Cortex of kidney (tissue), 1 donor: ENCODE measurements at places on chromosomes 6 and 20.
A peak's percentile ranks its signal among the peaks of the same experiment; 100 is the strongest.

DNA sequence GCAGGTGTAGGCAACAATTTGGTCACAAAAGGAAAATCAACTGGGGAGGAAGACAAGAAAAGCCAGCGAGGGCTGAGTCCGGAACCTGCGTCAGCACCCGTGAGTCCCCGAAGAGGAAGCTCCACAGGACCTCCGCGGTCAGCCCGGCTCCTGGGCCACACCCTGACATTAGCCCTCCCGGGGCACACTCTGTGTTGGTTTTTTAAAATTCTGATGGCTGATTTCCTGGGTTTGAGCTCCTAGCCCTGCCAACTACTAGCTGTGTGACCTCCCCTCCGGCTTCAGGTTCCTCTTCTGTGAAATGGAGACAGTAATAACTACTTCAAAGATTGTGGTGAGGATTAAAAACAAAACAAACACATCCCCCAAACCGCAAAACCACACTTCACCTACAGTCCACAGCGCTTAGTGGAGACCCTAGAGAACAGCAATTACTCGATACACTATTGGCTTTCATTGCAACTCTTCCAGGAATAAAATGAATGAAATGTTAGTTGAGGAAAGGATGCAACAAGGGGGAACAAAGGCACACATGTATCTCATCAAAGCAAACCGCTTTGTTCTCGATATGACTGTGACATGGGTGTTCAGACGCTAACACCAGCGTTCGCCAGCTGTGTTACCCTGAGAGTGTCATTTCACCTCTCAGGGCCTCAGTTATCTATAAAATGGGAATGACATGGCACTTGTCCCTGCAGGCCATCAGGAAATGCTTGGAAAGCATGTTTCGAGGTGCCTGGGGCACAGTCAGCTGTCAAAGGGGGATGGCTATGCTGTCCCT is 985 bp downstream of the ZBP1 start:
- no peak for DNase-seq

DNA sequence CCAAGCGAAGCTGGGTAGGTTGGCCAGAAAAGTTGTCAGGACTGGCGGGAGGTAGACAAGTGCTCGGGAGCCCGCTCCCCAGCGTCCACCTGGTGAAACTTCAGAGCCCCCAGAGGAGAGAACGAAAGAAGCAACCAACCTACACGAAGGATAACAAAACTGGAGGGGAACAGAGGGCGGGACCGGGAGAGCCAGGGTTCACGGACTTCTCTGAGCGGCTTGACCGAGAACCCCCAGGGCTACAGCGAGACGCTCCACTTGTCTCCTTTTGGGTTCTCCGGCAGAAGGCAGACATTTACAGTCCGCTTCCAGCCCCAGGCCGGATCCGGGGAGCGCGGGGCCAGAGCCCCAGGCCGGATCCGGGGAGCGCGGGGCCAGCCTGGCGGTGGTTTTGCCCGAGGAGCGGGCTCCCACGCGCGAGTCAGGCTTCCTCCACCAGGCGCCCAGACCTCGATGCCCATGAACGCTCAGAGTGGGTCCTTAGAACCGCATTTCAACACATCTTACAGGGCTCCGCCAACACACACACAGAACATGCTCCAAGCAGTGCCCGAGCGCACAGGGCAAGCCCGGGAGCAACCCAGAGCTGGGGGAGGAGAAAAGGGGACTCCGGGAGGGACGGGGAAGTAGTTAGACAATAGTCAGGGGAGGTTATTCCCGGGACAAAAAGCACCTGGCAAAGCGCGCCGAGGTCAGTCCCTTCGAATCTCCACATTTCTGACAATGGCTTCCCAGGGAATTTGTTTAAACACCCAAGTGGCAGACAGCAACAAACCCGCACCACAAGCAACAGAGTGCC is 1.1 kb downstream of the PTPRK start:
- DNase-seq = peak; percentile 18

DNA sequence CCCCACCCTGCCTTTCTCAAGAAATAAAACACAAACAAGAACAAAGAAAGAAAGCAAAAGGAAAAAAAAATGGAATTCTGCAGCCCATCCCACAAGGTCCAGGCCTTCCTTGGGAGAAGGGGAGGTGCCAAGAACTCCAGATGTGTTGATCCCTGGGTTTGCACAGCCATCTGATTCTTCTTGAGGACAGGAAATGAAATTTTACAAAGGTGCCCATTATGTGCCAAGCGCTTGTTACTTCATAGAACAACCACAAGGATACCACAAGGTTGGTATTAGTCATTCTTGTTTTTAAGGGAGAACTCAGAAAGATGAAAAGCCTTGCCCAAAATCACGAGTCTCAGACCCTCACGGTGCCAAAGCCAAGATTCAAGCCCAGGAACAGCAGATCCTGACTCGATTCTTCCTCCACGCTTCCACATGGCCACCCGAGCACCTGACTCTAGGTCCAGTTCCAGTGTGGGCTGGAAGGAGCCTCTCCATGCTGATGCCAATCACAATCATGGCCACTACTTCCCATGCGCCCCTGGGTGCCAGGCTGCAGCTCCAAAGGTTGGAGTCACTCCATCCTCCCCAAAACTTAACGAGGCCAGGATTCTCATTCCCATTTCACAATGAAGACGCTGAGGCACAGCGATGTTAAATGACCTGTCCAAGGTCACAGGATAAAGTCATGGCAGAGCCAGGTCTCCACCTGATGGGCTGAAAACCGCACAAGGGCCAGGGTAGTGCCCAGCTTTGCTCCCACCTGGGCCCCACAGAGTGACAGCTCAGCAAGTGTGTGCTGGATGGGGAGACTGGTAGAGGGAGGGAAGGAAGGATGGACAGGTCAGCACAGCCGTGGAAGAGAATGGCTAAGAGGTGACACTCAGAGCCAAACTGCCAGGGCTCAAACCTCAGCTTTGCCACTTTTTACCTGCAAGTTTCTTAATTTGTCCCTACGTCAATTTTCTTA is 66.7 kb upstream of the TOP1 start:
- DNase-seq = no peak

DNA sequence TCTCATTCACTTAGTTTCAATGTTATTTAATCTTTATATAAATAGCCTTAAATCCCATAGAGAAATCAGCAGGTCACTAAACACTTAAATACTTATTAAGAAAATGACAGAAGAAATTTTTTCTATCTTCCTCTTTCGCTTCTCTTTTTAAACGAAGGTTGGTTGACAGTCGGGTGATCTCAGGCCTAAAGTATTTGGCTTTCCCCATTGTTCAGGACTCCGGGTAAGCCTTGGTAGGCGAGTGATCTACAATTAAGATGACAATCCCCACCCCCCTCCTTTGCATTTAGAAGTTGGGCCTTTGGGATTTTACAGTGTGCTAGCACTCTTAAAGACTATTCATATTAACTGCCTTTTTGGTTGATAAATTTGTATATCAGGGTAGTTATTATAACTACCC is 19.7 kb upstream of the UTRN start:
- DNase-seq = no peak

DNA sequence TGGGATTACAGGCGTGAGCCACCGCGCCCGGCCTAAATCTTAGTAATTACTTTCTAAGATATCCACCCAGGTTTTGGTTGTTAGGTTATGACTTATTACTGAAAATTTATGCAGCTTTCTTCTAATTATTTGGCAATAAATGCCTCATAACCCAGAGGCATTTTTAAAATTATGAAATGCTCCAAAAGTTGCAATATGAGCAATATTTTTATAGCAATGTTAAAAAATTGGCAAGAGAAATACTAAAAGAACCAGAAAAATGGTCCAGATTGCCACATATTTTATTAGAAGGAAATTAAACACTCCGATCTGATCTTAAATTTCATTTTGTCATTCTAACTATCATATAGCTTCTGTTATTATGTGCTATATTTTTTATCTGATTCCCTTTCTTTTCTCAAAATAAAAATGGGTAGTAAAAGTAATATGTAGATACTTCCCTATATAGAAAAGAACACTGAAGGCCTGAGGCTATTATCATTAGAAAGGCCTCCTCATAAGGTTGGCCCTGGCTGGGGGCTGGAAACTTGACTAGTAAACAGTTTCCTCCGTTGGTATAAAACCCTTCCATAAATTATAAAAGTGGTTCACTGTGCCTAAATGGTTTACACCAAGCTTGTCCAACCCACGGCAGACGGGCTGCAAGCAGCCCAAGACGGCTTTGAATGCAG is 22.1 kb downstream of the BLOC1S5 start:
- no peak for DNase-seq

- no peak for DNase-seq
Observed at GRCh38 chr20:51541189-51542032, 1.1 kb downstream of the NFATC2 start.

GRCh38 chr20:35387334-35387733 is 24.4 kb downstream of the UQCC1 start:
- DNase-seq = no peak

GRCh38 chr20:3731944-3732326 is 550 bp upstream of the HSPA12B start:
- no peak for DNase-seq

DNA sequence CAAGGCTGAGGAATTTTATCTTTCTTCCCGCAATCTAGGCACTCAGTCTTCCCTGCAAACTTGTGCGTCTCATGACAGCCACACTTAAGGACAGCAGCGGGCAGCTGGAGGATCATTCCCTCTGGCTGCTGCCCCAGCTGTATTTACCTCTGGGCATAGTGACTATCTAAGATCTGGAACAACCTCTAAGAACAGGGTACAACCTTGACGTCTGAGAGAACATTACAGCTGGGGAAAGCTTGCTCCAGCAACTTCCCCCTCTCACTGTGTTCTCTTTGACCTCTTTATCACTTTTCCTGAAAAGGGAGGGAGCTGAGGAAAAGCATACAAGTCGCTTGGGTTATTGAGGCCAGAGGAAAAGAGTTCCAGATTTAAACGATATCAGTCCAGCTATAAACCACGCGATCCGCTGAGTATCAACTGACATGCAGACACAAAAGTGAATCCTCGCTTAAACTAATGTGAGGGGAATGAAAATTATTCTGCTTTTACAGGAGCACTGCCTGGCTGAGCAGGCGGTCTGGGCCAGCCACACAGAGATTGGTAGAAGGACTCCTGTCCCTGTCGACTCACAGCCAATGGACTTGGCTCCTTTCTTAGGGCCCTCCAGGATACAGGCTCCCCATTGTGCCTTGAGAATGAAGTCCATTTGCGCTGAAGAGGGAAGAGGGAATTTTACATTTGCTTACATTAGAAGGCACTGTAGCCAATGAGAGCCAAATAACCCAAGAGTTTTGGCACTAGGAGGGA is 153.3 kb downstream of the QRSL1 start:
- no peak for DNase-seq

GRCh38 chr20:13283869-13284829 is 63.1 kb downstream of the ISM1 start:
- DNase-seq = no peak
